ENCODE measurements at places on chromosomes 11 and 22.
A peak's percentile ranks its signal among the peaks of the same experiment; 100 is the strongest.

- no peak for DNase-seq
Measured at GRCh38 chr22:16914006-16914405, 88.8 kb upstream of the XKR3 start.

DNA sequence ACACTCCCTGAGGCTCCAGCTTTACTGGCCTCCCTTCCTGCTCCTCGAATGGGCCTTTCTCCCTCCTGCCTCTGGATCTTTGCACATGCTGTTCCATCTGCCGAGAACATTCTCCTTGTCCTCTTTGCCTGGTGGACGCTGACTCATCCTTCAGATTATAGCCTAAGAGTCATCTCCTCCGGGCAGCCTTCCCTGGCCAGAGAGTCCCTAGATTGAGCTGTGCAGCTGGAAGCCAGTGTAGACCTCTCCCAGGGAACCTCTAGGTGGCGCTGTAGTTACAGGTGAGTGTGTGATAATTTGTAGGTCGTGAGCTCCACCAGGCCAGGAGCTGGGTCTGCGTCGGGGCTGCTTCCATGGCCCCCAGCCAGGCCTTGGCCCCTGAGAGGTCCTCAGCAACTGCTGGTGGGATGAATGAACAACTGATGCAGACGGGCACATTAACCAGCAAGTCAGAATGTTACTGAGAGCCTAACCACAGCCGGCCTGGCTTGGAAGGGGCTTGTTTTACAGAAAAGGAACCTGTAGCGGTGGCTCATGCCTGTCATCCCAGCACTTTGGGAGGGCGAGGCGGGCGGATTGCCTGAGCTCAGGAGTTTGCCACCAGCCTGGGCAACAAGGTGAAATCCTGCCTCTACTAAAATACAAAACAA is 8.7 kb downstream of the PNPLA5 start:
- DNase-seq, result peak; percentile 25

DNA sequence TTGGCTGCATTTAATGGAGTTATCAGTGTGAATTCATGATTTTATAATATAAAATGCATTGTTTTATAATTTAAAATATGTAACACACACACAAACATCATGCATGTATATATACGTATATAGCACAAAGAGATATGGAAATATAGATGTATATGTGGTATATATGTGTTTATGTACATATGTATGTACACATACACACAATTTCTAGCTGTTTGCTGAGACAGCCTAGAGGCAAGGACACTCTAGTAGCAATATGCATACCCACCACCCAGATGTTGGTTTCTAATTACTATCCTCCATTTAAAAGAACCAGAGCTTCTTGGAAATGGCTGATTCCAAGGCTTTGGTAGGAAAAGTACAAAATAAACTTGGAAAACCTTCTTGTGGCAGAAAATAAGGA is 50.4 kb downstream of the RBFOX2 start:
- DNase-seq, result no peak

DNA sequence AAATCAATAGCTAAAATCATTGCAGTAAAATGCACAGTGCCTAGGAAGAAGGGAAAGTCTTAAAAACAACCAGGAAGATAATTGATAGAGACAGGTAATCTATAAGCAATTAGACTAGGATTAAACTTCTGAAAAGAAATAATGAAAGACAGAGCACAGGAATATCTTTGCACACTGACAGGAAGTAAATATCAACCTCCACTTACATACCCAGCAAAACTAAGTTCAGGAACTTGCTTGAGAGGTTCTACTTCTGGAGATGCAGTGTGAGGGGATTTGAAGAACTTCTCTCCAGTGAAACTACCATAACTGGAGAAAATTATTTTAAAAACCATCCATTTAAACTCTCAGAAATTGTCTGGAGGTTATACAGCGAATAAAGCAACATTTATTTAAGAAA is 104.1 kb downstream of the EHF start:
- no peak for DNase-seq

GRCh38 chr11:35103366-35104208 is 35.4 kb upstream of the CD44 start:
- no peak for DNase-seq

GRCh38 chr11:70470127-70470526 is 71.8 kb downstream of the CTTN start:
- DNase-seq, result no peak

GRCh38 chr11:61833926-61834277 is 5.8 kb downstream of the FADS2 start:
- no peak for DNase-seq

- DNase-seq, result no peak
Measured at GRCh38 chr11:118597556-118597955, 9.9 kb upstream of the PHLDB1 start.

DNA sequence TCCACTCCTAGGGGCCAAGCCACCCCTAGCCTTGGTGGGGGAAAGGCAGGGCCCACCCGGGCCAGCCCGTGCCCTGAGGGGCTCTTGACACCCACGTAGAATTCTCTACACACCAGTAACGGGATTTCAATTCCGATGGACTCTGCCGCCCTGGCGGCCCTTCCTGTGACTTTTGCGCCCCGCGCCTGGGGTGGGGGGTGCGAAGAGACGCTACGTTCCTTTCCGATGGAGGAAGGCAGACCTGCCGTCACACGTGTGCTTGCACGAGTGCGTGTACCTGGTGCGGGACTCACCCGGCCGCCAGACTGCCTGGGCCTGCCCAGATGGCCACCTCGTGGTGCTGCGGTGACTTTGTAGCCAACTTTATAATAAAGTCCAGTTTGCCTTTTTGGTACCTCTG is 5.5 kb downstream of the NPAS4 start:
- no peak for DNase-seq

GRCh38 chr11:107478922-107479321 is 21.3 kb upstream of the CWF19L2 start:
- no peak for DNase-seq

DNA sequence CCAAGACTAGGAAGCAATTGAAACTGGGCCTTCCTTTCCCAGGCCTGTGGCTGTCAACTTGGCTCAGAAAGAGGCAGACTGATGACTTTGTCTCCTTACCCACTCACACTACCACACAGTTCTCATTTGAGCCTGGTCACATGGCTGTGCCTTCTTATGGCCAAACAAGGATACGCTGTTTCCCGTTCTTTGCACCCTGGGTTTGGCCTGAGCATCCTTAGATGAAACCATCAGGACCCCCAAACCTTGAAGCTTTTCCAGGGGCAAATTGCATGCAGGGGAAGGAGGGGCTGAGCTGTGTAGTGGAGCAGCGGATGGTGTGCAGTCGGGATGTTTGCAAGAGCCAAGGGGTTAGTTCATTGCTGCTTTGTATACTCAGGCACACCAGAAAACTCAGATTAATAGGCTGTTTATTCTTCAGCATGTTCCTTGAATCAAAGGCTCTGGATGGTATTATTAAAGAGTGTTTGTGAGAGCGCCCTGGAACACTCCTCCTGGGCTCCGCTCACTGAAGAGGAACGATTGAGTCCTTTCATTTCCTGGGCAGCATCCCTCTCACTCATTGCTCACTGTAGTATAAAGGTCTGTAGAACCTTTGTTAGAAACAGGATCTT is 69.8 kb downstream of the ARFGAP2 start:
- DNase-seq, result no peak

GRCh38 chr11:58923300-58923788 is 15.9 kb upstream of the GLYATL1 start:
- no peak for DNase-seq

DNA sequence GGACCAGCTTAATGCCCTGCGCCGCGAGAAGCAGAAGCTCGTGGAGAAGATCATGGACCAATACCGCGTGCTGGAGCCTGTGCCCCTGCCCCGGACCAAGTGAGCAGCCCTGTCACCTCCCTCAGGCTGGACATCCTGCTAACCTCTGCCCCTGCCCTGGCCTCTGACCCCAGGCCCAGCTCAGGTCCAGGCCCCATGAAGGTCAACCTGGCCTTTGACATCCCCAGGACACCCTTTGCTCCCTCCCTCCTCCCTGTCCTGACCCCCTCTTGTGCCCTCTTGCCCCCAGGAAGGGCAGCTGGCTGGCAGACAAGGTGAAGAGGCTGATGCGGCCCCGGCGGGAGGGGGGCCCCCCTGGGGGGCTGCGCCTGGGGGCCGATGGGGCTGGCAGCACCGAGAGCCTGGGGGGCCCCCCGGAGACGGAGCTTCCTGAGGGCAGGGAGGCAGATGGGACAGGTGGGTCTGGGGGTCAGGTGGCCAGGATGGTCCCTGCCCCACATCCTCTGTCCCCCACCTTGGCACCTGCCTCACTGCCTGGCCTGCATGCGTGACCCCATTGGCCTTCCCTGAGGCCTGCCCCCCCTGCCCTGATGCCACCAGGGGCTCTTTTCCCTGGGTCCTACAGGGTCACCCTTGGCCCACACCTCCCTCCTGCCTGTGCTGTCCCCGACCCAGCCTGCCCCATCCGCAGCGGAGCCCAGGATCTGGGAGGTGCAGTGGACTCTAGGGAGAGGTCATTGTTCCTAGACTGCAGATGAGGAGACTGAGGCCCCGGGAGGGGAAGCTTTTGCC is 5.1 kb upstream of the RPS6KA4 start:
- DNase-seq, result no peak

DNA sequence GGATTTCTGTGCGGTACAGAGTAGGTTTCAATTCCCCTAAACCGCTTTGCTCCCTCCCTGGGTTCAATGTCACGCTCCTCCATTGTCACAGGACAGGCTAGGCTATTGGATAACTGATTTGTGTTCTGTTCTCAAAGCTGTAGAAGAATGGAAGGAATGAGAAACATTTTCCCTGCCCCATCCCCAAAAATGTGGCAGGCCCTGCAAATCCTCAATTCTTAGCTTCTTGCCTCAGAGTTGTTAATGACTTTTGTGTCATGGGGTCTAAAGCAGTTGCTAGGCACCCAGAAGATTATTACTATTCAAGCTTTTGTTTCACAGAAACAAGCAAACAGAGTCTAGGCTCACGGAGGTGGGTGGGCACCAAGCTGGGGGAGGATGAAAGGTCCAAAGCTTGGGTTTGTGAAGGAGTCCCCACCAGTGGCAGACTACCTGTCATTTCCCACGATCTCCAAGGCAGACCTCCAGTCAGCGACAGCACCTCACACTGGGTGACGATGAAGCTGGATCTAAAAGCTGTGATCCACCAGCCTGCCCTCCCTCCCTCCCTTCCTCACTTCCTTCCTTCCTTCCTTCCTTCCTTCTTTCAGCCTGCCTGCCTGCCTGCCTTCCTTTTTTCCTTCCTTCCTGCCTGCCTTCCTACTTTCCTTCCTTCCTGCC is 1080.2 kb downstream of the OPCML start:
- DNase-seq, result no peak

DNA sequence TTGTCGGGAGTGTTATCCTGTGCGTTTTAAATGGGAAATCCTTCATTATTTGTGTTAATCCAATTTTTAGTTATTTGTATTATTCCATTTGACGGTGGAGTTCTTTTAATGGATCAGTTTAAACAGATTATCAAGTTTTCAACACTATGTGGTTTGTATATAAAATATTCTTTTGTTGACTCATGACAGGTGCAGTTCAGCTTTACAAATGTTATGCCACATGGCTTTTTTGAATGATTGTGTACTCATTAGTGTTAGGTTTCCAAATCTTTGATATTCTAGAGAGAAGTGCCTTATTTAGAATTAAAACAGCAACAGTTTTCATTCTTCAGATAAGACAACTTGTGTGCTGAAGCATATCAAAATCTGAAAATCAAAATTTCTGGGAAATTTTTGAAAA is 2.4 kb downstream of the JAM3 start:
- DNase-seq, result no peak

GRCh38 chr11:20668844-20669819 is at the start of gene NELL1:
TSS of gene NELL1 (plus strand) at chr11:20669586.
- DNase-seq, result no peak

DNA sequence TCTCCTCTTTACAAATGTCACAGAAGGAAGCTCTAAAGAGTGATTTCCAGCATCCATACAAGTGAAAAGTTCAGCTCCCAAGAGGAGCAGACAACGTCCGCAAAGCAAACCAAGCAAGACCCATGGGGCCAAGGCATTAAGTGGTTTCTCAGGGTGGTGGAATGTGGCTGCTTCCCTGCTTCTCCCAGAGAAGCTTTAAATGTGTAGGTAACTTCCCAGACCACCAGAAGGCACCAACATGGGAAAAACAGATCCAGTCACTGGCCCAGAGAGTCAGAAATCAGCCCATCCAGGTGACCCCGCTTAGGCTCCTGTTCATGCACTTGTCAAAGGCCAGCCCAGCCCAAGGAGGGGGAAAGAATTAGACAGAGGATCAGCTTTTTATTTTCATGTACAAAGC is 13.3 kb upstream of the PHF21A start:
- DNase-seq, result no peak

GRCh38 chr11:13292970-13293369 is 15.4 kb downstream of the BMAL1 start:
- no peak for DNase-seq

- DNase-seq, result no peak
Measured at GRCh38 chr11:97548280-97548679, 1158.5 kb downstream of the JRKL start.

DNA sequence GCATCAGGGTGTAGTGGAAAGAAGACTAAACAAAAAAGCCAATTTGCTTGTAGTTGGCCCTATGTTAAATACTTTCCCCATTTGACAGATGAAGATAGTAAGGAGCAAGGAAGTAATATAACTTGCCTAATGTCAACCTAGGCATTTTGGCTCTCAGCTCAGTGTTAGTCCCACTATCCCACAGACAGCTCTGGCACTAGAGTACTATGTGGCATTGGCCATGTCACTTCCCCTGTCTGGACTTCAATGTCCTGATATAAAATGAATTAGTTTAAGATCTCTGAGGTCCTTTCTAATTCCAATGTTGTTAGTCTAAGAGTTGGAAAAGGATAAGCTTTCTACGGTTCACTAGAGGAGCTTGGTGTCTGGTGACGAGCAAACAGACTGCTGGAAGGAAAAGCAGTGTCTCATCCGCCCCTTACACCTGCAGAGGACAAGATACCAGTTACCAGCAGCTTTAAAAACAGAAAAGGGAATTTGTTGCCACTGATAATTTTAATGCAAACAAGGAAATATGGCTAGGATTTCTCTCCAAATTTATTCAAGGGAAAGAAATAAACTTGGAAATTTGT is 92.5 kb downstream of the RELT start:
- no peak for DNase-seq

- DNase-seq, result no peak
Measured at GRCh38 chr22:20786536-20786979, 12.6 kb downstream of the SERPIND1 start.

Data from stimulated activated CD4-positive, alpha-beta T cell treated with anti-CD3 and anti-CD28 coated beads, Interleukin-4, amount 100 ng/mL, for 1 hour (primary cell).